ENCODE measurements at places on chromosomes 1 and 21.

GRCh38 chr1:30187413-30188023 is 535.9 kb downstream of the MATN1 start:
- DNase-seq: no peak

- no peak for DNase-seq
These were observed 2.5 kb upstream of the TMPRSS2 start for GRCh38 chr21:41510500-41510899.

DNA sequence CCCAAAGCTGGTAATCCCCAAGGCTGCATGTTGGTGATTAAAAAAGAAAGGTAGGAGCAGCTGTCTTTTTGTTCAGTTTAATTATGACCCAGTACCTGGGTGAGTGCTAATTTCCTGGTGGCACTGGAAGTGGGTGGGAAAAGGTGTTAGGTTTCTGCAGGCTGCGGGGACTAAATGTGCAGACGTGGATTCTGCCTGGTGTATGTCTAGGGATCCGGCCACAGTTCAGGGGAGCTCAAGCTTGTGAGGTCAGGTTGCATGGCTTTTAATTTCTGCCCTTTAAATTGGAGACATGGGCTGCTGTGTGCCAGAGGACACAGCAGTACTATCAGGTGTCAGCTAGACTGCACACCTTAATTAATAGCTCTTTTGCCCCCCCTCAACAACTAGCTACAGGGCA is 20.3 kb upstream of the TBX19 start:
- no peak for DNase-seq

DNA sequence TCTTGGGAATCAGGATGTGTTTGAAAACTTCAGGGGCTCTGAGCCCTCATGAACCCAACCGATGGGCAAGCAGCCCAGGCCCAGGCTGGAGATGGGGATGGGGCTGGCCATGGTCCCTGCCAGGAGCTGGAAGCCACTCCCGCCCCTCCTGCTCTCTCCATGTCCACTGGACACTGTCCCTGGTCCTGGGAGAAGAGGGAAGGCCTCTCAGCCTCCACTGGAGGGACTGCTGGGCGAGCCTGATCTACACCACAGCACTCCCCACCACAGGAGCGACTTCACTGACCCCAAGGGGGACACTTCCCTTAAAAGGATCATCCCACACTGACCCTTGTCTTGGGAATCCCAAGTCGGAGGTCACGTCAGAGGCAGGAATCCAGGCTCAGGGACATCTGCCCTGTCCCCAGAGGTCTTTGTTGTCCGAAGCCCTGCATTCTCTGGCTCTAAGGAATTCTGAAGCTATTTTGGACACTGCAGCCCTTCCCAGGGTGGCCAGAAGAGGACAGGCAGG is 16.9 kb upstream of the COL18A1 start:
- no peak for DNase-seq

- no peak for DNase-seq
These were observed 10.2 kb downstream of the NES start for GRCh38 chr1:156666862-156667609.

DNA sequence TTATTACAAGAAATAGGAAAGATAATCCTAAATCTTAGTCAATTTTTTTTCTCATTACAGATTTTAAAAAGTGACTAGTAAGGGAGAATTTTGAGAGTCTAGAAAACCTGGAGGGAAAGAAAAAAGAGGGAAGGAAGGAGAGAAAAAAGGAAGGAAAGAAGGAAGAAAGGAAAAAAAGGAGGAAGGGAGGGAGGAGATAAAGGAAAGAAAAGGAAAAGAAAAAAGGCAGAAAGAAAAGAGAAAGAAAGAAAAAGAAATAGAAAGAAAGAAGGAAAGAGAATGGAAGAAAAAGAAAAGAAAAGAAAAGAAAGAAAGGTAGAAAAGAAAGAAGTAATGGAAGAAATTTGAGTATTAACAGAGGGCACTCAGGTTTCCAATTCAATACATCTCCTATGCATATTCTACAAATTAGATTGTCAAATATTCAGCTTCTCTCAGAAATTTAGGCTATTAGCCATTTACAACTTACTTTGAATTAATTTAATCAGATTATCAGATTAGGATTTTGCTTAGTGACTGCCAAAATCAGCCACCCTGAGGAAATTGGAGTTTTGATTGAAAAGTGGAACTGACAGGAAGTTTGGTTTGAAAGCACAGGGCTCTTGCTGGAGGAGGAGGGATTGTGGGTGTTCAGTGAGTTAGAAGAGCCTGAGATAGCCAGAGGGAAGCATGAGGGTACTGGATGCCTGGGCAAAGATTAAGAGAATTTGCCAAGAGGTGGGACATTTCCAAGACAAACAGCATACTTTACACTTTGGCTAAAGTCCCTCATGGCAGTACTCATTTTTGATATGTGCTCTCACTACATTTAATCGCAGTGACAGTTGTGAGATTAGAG is 677.8 kb downstream of the USP25 start:
- no peak for DNase-seq

DNA sequence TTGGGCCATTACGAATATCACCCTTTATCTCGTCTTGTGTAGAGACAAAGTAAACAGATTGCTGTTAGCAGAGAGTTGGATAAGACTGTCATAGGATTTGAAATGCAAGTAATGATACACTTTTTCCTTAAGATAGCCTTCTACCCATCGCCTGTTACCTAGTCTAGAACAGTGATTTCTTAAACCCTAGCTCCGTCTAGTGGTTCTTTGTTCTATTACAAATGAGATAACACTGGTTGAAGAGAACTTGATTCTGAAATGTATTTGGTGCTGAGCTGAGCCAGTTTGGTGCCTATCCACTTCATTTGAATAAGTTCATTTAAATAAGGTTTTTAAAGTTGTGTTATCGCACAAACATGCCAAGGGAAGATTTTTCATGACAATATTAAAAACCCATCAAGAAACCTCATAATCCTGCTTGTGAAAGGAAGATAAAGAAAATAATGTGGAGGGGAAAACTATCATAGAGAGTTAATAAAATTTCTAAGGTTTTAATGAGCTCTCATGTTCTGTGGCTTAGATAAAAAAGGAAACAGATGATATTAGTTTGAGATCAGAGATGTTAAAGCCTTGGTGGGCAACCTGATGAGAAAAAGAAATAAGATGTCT is 1.5 kb upstream of the KCNH1 start:
- DNase-seq: no peak
